Progenitor cell of endocrine pancreas (in vitro differentiated cells): ENCODE measurements at places on chromosomes 4 and X.

DNA sequence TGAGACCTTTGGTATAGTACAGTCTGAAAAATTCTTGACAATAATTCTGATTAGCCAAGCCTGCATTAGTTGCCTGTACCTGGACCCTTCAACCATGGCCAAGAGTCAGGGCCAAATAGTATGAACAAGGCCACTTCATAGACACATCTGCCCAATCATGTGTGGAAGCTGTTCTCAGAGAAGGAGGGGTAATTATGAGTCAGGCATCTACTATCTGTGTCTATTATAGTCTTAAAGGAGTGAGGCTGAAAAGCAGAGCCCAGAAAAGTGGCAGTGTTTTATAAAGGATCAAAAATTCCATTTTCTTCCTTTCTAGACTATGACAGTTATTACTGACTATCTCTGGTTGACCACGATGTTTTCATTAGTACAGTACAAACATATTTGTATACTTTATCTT is 5.0 kb upstream of the ADGRL3 start:
- no peak for DNase-seq
- no peaks in the 10 kb centered on the region for H3K36me3 ChIP-seq
- H3K27me3 ChIP-seq: peaks cover 64% of the 10 kb centered on the region
- H3K4me3 ChIP-seq: no peak overlapping the region

DNA sequence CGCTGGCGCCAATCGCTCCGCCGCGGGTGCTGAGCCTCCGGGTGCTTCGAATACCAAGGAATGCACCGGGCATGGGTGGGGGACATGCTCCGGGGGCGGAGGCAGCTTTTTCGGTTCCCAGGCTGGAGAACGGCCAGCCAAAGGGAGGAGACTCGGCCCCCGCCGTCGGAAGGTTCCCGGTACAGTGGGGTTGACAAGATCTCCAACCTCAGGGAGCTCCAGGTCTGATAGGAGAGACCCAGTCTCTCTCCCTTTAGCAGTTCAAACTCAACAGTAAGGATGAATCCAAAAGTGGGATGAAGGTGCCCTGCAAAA is 29.1 kb upstream of the BCORL1 start:
- H3K36me3 ChIP-seq: no peaks in the 10 kb centered on the region
- H3K27me3 ChIP-seq: peaks cover 25% of the 10 kb centered on the region
- H3K4me3 ChIP-seq: peak overlapping the region; percentile 50
- DNase-seq: no peak

DNA sequence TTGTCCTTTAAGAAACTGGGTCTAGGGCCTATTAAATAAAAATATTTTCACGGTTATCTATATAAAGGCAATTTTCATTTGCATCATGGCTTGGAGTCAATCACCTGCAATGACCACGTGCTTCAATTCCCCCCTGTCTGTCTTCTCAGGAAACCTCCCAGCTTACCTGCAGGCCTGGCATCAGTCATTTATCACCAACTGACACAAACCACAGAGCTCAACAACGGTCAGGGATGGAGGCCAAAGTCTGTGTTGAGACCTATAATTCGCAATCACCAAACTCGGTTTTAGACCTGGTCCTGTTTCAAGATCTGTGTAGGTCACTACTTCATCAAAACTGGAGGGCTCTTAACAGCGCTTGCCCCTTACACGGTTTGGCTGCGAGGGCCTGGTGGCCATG is 1.9 kb downstream of the SLC9A7 start:
- no peak overlapping the region for H3K27ac ChIP-seq
- DNase-seq: no peak
- H3K27me3 ChIP-seq: no peaks in the 10 kb centered on the region
- H3K4me3 ChIP-seq: peak overlapping the region; percentile 82

- no peak overlapping the region for H3K27ac ChIP-seq
- H3K27me3 ChIP-seq: no peaks in the 10 kb centered on the region
- peaks cover 2% of the 10 kb centered on the region for H3K36me3 ChIP-seq
- no peak for DNase-seq
- H3K4me1 ChIP-seq: peaks cover 6% of the 10 kb centered on the region
Observed at GRCh38 chrX:150574559-150575418, 6.4 kb downstream of the MTM1 start.

GRCh38 chr4:14564281-14564680 is 438.0 kb upstream of the CPEB2 start:
- H3K4me1 ChIP-seq: no peaks in the 10 kb centered on the region
- no peak overlapping the region for H3K4me3 ChIP-seq
- no peaks in the 10 kb centered on the region for H3K27me3 ChIP-seq
- H3K36me3 ChIP-seq: no peaks in the 10 kb centered on the region
- DNase-seq: no peak
- H3K27ac ChIP-seq: no peak overlapping the region

- peak overlapping the region; percentile 24 for H3K4me3 ChIP-seq
- DNase-seq: no peak
- H3K27ac ChIP-seq: no peak overlapping the region
- H3K27me3 ChIP-seq: peaks cover 42% of the 10 kb centered on the region
Observed at GRCh38 chr4:1172971-1173757, 781 bp upstream of the SPON2 start.
